ENCODE measurements at places on chromosomes 3 and 15.

GRCh38 chr3:119227070-119227850 lies 13.4 kb downstream of the B4GALT4 start:
- DNase-seq: no peak

DNA sequence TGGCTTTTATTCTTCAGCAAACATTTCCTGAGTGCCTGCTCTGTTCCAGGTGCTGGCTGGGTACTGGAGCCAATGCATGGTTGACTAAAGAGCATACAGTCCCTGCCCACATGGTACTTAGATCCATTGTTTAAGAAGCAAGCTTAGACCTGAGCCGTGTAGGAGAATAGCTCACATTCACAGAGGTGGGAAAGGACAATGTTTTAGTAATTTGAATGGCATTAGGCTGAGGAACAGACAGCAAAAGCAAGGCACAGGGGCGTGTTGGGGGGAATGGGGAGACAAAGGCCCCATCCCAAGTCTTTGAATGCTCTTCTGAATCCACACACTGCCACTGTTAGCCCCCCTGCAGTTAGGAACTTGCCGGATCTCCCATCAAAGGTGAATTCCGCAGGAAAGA lies 388.2 kb upstream of the RGMA start:
- DNase-seq: no peak

DNA sequence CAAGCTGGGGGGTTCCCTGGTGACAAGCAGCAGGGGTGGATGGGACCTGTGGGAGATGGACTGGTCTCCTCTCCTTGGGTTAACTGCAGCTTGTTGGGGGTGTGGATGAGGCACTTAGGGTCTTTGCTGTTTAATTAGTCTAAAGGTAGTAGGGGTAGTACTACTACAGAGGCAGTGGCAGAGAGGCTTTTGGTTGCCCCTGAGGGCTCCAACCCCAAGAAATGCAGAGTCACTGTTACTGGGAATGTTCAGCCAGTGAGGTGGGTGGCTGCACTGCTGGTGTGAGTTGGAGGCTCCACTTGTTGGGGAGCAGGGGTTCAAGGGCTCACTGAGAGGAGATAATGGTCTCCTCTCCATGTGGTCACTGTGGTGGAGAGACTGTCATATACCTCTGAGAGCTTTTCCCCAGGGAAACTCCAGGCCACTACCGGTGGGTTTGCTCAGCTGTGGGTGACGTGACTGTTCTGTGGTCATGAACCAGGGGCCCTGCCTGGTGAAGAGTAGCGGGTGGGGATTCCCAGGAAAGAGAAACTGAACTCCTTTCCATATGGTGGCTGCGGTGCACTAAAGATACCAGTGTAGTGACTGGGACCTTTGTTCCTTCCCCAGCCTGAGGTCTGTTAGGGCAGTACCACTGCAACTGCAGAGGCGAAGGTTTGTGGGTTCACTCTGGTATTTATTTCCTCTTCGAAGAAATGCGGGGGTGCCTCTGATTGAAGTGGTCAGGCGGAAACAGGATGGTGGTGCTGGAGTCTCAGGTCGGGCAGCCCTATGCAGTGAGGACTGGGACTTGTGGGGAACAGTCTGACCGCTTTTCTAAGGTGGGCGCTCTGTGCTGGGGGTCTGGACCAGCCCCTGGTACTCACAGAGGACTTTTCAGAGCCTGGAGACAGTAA lies 68.9 kb upstream of the TNFSF10 start:
- peak; percentile 83 for DNase-seq

DNA sequence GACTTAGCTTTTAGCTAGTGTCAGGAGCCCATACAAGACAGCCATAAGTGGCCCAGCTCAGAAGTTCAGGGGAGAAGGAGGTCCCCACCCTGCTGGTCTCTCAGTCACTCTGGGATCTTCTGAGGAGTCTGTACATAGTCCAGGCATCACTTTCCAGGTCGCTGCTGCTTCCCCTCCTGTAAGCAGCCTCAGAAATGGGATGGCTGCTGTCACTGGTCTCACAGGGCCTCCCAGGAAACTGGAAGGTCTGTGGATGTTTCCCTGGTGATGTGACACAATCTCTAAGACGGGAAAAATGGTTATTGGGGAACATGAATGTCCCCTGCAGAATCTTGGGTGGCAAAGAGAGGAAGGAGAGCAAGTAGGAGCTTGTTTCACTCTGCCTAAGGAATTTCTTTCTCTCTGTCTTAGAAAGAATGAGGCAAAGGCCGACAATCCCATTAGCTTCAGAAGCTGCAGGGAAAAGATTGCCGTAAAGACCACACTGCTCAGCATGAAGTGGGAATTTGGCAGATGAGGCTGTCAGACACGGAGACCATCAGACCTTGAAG lies 43.2 kb upstream of the TNFAIP8L3 start:
- no peak for DNase-seq

GRCh38 chr3:37608061-37608702 lies 253.5 kb upstream of the CTDSPL start:
- DNase-seq: no peak

- no peak for DNase-seq
Observed at GRCh38 chr15:96870580-96870979, 540.1 kb downstream of the NR2F2 start.

GRCh38 chr3:76370749-76371520 lies 585.6 kb upstream of the ZNF717 start:
- no peak for DNase-seq

GRCh38 chr3:116767726-116768125 lies 58.1 kb downstream of the TUSC7 start:
- no peak for DNase-seq

DNA sequence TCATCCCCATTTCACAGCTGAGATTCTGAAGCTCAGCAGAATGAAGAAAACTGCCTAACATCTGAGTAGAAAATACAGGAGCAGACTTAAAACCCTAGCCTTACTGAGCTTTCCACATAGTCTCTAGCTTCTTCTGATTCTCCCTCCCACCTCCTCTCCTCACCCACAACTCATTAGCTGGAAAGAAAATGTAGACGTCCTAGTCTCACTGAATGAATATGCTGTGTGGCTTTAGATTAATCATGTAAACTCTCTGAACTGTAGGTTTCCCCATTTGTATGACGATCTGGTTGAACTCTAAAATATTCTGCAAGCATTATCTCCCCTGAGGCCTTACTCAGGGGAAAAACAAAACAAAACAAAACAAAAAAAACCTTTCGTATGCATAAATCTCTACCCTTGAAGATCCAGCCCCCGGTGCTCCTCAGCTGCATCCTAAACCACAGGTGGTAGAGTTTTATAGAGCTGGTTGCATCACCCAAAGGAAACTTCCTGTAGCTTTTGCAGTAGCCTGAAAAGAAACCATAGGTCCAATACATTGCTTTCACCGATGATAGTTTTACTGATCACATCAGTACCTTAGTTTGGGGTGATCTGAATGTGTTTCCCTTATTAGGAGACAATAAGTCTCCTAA lies 40.6 kb downstream of the FOXB1 start:
- no peak for DNase-seq

DNA sequence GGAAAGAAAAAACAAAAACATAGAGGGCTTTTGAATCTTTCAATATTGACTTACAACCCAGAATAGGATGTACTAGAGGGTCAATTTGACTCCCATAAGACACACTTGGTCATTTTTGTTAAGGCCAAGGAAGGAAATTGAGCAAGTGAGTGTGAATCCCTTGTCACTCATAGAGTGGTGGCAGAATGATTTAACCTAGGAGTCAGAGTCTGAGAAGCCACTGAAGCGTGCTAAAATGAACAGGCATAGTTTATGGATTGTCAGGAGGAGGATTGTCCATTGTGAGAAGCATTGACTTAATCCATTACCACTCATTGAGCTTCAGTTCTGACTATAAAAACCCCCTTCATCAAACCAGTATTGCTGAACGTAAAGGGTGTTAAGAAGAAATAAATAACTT lies 8.2 kb upstream of the GCSAM start:
- DNase-seq: no peak

- DNase-seq: no peak
Observed at GRCh38 chr3:7194071-7194835, 333.3 kb downstream of the GRM7 start.

- DNase-seq: no peak
Observed at GRCh38 chr15:76953913-76954312, 22.4 kb downstream of the RCN2 start.

- DNase-seq: no peak
Observed at GRCh38 chr3:31896648-31897433, 84.2 kb downstream of the OSBPL10 start.

DNA sequence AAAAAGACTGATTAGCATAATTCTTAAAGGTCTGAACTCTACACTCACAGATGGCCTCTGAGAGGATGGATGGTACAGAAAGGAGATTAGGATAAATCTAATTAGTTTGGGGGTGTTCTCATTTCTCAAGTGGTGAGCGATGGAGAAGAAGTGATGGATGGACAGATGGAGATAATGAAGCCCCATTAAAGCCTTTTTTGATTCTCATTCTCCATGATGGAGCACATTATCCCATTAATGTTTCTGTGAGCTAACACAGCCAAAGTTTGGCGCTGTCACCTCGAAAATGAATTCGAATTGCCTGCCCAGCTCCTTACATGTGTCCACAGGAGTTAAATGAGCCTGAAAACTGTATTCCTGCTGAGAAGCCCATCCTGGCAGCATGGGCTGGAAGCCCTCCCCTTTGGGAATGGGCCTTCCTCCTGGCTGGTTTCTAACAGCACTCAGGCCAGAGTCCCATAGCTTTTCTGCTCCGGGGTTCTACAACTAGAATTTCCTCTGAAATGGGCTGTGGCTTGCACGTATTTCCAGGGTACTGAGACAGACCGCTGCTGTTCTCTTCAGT lies 726.0 kb upstream of the CFAP20DC start:
- DNase-seq: no peak

GRCh38 chr3:49673715-49674496 lies at the start of gene APEH:
APEH (plus strand) TSS chr3:49674351; CDS start chr3:49674402, 51 bp downstream.
- DNase-seq: peak; percentile 97

GRCh38 chr3:123082370-123083065 lies 15.7 kb downstream of the PDIA5 start:
- no peak for DNase-seq

- no peak for DNase-seq
Observed at GRCh38 chr3:46935168-46935858, 41.2 kb downstream of the CCDC12 start.

DNA sequence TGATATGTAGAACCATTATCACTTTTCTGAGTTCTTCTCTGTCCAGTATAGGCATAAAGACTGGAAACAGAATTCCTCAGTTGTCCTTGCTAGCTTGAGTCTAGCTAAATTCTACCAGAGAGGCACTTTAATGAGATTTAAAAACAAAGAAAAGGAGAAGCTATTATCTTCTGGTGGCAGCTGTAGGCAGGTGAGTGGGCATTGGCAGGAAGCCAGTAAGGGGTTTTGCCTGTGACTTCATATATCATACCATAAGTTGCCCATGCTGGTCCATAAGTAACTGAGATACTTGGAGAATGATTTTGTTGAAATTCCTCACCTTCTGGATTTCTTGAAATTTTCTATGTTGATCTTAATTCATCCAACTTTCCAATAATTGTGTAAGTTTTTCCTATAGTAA lies 402.3 kb upstream of the TGFBR2 start:
- no peak for DNase-seq

- no peak for DNase-seq
Observed at GRCh38 chr3:54703923-54704322, 223.9 kb downstream of the LRTM1 start.

- no peak for DNase-seq
Observed at GRCh38 chr15:77034695-77035489, 36.0 kb downstream of the TSPAN3 start.

DNA sequence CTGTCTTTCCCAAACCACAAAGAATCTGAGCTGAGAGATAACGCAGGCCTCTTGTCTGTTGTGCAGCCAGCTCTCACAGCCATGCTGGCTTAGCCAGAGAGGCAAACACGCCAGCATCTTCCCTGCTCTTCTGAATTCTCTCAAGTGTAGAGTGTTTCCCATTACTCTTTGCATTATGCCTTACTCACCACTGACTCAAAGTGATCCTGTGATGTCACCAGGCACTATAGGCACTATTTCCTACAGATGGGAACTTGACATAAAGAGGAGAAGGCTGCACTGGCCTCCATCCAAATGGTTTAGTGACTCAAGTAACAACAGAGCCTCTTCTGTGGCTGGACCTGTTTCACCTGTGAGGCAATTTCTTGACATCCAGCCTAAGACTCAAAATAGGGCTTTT lies 44.4 kb downstream of the PDZRN3 start:
- no peak for DNase-seq

- no peak for DNase-seq
Observed at GRCh38 chr3:17844236-17844635, 101.8 kb upstream of the TBC1D5 start.

DNA sequence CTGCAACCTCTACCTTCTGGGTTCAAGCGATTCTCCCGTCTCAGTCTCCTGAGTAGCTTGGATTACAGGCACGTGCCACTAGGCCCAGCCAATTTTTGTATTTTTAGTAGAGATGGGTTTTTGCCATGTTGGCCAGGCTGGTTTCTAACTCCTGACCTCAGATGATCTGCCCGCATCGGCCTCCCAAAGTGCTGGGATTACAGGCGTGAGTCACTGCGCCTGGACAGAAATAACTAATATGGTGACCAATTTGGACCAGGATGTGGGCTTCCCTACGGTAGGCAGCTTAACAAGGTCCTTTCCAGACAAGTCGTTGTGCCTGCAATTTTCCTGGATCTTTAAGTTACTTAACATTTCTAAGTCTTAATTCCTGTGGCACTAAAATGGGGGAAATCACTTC lies 14.8 kb downstream of the WDR53 start:
- no peak for DNase-seq

DNA sequence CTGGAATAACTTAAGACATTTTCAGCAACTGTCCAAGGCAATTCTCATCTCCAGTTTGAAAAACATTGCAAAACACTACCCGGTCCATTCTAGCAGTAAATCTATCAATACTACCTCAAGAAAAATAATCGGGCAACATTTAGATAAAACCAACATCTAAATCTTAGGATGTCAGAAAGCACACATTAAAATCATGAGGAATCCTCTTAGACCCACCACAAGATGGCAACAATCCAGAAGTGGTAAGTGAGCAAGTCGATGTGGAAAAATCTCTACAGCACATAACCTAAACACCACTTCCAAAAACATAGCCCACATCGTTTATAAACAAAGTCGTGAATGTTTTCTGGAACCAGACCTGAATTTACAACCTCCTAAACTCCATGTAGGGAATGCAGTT lies 5.7 kb downstream of the PLCH1 start:
- DNase-seq: no peak

DNA sequence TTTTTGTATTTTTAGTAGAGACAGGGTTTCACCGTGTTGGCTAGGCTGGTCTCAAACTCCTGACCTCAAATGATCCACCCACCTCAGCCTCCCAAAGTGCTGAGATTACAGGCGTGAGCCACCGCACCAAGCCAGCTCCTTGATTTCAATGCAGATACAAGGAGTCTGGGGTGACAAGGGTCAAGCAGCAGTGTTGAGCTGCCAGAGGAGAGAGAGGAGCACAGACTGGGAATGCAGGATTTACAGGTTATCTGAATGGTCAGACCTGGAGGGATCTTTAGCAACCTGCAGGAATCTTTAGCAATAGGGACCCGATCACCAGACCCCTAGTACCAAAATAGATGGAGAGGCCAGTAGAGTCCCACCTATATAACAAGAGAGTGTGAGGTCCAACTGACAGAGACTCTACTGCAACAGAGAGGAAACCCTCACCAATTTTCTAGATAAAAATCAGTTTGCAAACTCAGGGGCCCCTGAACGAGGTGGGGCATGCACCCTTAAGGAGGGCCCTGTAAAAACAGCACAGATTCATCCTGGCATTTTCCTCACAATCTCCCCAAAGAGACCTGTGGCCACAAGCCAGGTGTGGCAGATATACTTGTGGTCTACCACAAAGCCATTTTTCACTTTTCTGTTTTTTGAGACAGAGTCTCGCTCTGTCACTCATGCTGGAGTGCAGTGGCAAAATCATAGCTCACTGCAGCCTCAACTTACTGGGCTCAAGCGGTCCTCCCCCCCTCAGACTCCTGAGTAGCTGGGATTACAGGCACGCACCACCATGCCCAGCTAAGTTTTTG lies 10.7 kb upstream of the SHISA5 start:
- no peak for DNase-seq
